GDM1 (cell line): ENCODE measurements at places on chromosomes 2 and 18.

GRCh38 chr2:237732790-237733381 is 65.7 kb upstream of the RBM44 start:
- DNase-seq = no peak

GRCh38 chr18:35780937-35781336 is 191.5 kb upstream of the RMP24 start:
- DNase-seq = no peak

DNA sequence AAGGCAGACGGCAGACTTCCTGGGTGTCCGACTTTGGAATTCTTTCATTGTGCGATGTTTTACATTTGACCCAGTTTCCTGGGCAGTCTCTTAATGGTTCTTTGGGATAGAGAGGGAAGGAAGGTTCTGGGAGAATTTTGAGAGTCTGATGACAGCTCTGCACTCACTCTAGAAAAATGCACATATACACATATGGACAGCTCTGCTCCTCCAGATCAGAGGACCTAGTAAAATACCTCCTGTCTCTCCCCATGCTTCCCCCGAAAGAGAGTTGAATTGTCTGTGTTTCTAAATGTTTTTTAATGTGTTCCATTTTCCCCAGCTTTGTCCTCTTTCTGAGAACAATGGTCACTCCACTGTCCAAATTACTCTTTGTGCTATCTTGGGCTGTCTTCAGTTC is 102.0 kb upstream of the CXCR4 start:
- DNase-seq = no peak

DNA sequence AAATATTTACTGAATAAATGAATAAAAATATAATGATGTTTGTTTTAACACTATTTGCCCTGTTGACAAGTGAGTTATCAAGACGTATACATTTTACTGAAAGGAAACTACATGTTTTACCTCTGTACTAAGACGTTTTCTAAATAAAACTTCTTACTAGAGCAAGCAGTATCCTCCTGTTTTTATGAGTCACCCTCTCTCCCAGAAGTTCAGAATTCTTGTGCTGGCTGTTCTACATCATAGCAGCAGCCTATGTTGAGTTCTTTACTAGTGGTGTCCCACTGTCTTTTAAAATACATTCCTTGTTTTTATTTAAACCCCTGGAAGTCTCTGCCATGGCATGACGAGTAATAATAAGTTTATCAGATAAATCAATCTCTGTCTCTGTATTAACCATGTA is 297.4 kb downstream of the CALCRL start:
- no peak for DNase-seq

DNA sequence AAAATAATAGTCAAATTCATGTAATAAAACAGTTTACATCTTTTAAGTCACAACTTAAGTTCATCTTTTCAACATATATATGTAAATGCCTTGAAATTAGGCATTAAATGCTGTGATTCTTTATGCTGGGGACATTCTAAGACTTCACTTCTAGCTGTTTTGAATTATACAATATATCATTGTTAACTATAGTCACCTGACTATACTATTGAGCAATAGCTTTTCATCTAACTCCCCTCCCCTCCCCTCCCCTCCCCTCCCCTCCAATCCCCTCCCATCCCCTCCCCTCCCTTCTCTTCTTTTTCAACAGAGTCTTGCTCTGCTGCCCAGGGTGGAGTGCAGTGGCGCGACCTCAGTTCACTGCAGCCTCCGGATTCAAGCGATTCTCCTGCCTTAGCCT is 16.2 kb downstream of the GALNT1 start:
- no peak for DNase-seq

DNA sequence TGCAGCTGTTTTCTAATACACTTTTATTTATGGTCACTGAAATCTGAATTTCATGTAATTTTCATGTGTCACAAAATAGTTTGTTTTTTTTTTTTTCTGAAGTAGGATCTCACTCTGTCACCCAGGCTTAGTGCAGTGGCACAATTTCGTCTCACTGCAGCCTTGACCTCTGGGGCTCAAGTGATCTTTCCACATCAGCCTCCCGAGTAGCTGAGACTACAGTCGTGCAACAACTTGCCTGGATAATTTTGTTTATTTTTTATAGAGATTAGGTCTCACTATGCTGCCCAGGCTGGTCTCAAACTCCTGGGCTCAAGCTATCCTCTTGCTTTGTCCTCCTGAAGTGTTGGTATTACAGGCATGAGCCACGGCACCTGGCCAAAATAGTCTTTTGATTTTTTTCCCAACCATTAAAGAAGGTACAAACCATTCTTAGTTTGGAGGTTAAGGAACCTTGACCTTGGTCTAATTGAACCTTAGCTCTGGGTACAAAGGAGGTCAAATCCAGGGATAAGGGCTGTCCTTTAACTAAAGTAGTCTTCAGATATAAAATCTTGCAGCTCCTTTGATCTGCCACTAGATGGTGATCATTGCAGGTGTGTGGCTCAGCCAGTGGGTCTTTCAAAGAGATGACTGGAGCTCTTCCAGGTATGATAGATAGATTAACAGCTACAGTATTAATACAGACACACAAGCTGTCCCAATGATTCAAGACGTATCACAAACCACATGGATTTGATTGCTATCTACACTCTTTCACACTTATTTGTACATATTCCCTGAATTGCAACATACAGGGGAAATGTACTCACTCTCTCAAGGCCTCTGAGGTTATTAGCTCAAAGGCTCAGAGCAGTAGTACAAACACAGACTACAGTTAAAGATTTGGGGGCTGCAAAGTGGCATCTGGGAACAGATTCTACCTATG is 4.7 kb upstream of the KRCC1 start:
- no peak for DNase-seq

DNA sequence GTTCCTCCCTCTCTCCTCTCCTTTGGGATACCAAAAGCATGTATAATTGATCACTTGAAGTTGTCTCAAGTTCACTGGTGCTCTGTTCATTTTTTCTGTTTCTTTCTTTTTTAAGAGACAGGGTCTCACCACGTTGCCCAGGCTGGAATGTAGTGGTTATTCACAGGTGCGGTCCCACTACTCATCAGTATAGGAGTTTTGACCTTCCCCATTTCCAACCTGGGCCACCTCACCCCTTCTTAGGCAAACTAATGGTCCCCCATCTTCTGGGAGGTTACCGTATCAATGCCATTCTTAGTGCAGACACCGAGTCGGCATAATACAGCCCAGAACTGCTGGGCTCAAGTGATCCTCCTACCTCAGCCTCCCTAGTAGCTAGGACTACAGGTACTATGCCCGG is 31.3 kb upstream of the TMEM247 start:
- DNase-seq = no peak

- DNase-seq = no peak
Measured at GRCh38 chr2:173962583-173963110, 2.5 kb downstream of the SP3 start.

- DNase-seq = no peak
Measured at GRCh38 chr2:153404792-153405191, 73.8 kb downstream of the RPRM start.

DNA sequence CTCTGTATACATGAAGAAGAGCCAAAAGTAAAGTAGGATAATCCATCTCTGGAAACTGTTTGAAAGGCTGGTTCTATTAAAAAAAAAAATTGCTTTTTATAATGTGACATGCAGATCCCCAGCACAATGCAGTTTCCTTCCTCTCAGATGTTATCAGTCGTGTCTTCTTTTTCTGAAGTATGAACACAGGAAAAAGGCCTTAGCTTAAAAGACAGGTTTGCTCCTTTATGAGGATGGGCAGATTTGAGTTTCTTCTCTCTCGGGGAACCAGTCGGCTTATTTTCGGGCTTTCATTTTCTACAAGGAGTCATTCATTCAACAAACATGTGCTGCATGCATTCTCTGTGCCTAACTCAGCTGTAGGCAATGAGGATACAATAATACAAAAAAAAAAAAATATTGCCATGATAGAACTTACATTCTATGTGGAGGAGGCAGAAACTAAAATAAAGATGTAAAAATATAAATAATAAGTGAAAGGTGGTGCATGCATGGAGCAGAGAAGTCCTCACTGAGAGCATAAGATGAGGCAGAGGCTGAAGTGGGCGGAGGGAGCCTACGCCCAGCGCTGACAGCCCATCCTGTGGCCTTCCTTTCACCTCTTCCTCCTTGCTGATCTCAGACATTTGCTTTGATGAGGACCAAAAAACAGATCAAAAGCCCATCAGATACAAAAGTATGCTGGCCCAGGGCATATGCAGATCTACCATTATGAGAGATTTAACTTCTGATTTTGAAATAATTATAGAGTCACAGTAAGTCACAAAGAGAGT is at the start of gene CD226:
Gene CD226, minus strand, starts transcription at position 513 of the 773 bp plus-strand sequence. Its CDS starts 467 bp downstream, at position 46.
- no peak for DNase-seq

DNA sequence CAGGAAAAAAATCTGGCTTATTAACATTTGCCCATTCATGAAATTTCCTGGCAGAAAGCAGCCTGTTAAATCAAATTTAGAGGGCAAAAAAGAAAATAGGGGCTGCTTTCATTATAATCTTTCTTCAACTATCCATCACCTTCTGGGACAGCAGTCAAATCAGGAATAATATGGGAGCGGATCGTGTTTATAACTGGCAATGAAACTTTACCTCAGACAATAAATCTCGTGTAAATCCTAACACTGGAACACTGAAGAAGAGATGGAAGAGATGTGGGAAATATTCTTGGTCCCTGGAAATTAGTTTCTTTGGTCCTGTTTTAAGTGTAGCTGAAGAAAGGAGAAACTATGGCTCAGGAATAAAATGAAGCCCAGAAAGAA is 77.5 kb upstream of the SERTAD2 start:
- no peak for DNase-seq

DNA sequence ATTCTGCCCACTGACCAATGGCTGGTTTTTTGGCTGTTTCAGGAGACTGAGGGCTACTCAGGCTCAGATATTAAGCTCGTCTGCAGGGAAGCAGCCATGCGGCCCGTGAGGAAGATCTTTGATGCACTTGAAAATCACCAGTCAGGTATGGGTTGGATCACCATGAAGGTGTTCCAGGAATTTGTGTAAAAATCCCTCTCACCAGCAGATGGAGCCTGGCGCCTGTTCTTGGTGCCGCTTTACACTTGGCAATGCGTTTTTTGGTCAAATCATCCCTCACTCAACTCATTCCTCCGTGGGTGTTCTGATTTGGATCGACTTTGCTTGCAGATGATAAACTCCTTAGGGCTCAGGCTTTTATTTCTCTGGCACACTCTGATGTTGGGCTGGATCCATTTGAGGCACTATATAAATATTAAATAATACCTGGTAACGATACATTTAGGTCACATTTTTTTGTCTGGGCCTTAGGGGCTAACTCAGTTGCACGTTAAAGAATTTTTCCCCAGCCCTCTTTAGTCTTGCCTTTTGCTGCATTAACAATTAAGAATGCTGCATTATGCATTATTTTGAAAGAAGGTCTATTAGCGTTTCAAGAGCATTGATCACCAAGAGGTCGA is 50.0 kb downstream of the HDHD2 start:
- DNase-seq = no peak

DNA sequence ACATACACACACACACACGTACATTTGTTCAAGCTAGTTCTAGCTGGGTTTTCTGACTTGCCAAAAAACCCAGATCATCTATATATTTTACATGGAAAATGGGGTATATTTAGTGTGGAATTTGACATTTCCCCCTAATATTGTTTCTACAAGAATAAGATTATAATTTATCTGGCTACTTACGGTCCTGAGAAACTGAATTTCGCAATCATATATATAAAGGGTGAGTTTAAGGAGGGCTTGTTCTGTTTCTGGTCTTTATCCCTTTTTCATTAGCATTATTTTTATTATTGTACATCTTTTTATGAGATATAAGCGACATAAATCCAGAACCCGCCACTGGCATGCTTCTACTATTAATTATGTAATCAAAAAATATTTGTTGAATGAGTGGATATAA is 528.9 kb downstream of the TMX3 start:
- DNase-seq = no peak

DNA sequence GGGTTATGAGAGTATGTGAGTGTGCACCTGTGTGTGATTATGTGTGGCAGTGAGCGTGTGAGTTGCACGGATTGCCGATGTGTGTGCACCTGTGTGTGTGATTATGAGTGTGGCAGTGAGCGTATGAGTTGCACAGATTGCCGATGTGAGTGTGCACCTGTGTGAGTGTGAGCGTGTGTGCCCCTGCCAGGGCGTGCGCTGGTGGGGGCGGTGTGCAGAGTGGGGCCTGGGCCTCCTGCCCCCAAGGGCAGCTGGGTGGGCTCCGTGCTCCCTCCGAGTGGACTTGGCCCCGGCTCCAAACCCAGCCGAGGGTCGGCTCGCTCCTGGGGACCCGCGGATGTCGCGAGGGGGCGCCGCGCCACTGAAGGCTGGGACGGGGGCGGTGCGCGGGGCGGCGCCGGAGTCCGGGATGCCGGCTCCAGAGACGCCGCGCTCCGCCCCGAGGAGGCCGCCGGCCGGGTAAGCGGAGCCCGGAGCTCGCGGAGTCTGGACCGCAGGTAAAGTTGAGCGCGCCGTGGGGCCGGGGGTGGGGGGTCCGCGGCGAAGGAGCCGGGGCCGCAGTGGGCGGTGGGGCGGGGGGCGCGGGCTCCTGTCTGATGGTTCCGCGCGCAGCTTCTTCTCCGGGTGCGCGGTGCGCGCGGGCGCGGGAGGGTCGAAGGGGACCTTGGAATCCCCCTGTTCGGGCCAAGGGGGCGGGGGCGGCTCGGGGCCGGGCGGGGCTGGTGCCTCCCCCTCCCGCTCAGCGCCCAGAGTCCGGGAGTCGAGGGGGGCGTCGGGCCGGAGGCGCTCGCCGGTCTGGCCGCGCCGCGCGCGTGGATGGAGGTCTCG is at the start of gene KCNG2:
Gene KCNG2, plus strand, starts transcription at position 421 of the 828 bp plus-strand sequence. CDS start 65,730 bp downstream, outside the sequence.
- no peak for DNase-seq

DNA sequence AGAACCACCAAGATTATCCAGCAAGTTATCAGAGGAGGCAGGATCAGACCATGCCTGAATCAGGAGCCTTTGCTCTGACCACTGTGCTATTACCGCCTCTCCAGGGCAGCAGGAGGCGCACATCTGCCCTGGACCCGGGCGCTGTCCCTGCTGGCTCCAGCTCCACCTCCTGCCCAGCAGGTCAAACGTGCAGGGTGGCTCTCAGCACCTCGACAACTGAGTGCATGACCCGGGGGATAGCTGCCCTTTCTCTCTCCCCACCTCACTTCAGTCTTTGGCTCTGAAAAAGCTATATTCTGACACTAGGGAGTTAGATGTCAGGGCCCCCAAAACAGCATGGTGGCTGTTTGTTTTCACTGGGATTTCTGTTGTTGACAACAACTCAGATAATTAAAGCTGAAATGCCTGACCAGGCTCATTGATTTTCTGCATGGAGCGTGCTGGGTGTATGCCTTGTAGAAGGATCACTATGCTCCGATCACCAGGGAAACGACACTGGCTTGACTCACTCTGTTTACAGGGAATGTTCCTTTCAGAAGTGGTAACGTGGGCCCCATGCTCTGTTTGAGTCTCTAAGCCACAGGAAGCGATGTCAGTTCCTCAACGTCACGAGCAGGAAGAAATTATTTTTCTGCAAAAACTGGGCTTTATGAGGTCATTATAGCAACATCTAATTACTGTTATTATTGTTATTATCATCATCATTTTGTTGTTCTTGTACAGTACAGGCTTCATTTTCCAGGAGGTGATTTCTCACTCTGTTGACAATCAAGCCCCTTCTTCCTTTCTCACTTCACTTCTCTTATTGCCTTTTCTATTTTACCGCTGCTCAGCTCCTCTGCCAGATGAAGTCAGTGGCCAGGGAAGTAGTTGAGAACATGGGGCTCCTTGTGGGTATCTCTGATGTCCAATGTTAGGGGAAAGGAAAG is 125.6 kb downstream of the PLB1 start:
- DNase-seq = peak; percentile 71

- DNase-seq = peak; percentile 39
Measured at GRCh38 chr2:43114210-43114609, 112.2 kb downstream of the ZFP36L2 start.
